ENCODE measurements at places on chromosomes 4 and X.

GRCh38 chr4:170853422-170854021 lies 763.8 kb upstream of the AADAT start:
- peak; percentile 56 for DNase-seq

- DNase-seq: peak; percentile 63
Observed at GRCh38 chr4:2462218-2462991, 6.5 kb upstream of the RNF4 start.

DNA sequence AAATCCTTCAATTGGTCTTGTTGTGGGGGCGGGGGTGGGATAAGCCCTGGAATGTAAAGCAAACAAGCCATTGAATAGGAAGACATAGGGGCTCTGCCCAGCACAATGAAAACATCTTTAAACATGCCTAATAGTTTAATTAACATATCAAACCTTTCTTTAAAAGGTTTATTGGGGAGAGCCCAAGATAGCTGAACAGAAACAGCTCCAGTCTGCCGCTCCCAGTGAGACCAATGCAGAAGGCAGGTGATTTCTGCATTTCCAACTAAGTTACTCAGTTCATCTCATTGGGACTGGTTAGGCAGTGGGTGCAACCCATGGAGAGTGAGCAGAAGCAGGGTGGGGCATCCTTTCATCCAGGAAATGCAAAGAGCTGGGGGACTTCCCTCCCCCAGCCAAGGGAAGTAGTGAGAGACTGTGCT lies 327.2 kb upstream of the CNKSR2 start:
- DNase-seq: no peak

- DNase-seq: peak; percentile 31
Observed at GRCh38 chr4:33395731-33396485, 2675.7 kb downstream of the PCDH7 start.

GRCh38 chrX:41922431-41923151 lies 763 bp downstream of the CASK start:
- DNase-seq: no peak

DNA sequence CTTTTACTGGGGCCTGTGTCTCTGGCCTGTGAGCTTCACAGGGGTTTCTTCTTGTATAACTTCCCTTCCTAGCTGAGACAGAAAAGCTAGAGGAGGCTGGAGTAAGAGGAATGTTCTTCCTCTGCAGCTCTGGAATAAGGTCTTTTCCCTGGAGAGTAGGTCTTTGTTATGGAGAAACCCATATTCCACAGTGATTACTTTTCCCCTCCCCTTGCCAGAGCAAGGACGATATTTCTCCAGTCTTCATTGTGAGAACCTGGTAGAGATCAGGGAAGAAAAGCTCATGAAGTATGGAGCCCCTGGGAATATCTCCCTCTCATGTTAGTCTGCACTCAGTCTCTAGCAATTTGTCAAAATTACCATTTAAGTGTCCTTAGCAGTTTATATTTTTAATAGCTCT lies 18.7 kb upstream of the GLRB start:
- DNase-seq: no peak

Measured in amniotic epithelial cell (primary cell).